Stimulated activated CD4-positive, alpha-beta T cell treated with anti-CD3 and anti-CD28 coated beads, Interleukin-12 subunit alpha, Interleukin-12 subunit beta, amount 100 ng/mL, for 4 hours (primary cell): ENCODE measurements at places on chromosomes 3 and 15.

DNA sequence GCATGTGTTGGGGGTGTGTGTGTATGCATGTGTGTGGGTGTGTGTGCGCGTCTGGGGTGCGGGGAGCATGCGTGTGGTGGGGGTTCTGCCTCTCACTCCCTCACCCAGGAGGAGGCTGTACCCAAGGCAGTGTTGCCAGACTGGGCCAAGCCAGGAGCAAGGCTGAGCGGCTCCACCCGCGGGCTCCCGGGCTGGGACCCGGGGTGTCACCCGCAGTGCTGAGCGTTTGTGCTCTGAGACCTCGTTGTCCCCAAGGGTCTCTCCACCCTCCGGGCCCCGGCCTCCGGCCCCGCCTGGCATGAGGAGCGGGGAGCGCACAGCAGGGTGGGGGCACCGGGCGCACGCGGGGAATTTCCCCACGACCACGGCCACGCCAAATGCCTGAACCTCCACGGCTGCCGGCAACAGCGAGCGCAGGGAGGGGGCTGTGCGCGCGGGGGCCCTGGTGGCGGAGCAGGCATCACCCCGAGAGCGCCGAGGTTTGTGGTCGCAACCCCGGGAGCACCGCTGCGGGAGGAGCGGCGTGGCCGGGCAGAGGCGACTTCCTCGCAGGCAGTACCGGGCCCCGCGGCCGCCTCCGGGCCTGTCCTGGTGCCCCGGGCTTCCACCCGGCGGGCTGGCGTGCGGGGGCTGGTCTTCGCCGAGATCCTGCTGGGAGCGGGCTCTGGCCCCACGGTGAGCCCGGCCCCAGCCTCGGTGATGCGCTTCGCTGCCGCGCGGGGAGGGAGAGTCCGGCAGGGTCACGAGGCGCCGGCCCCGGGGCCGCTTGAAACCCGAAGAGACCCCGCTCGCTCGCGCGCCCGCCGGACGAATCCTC, 7.4 kb upstream of the OCA2 start:
- peak; percentile 16 for DNase-seq

GRCh38 chr3:17207979-17208378, 323.2 kb downstream of the PLCL2 start:
- DNase-seq, result no peak

- DNase-seq, result no peak
Observed at GRCh38 chr3:147269907-147270306, 136.4 kb downstream of the ZIC4 start.

GRCh38 chr3:162704238-162704637, 1207.6 kb downstream of the OTOL1 start:
- no peak for DNase-seq

GRCh38 chr3:164208821-164209220, 869.5 kb downstream of the SI start:
- no peak for DNase-seq

- DNase-seq, result no peak
Observed at GRCh38 chr15:28082891-28083684, 16.0 kb downstream of the OCA2 start.

GRCh38 chr3:58026598-58026997, 18.4 kb downstream of the FLNB start:
- DNase-seq, result no peak

GRCh38 chr3:112894258-112894657, 47.6 kb upstream of the CD200R1L start:
- DNase-seq, result no peak

- DNase-seq, result no peak
Observed at GRCh38 chr3:71532639-71533395, 50.7 kb downstream of the FOXP1 start.

GRCh38 chr3:110165753-110166152, 828.4 kb upstream of the DPPA4 start:
- DNase-seq, result no peak

- no peak for DNase-seq
Observed at GRCh38 chr3:190526787-190527762, 13.2 kb downstream of the IL1RAP start.

DNA sequence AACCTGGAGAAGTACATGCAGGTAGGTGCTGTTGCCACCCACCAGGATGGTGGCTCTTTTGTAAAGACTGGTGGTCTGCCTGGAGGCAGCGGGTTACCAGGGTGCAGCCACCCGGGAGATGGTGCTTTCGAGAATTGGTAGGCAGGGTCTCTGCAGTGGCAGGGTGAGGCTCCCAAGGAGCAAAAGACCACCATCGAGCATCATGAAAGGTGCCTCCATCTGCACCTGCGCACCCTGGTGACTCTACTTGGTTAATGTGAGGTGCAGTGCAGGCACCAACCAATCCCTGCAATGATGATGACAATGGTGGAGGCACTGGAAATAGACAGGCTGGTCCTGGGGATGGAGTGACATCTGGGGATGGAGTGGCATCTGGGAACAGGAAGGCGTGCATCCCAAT, 236.7 kb downstream of the ADAMTS17 start:
- no peak for DNase-seq
